Fibroblast of villous mesenchyme (primary cell): ENCODE measurements at places on chromosomes 7 and 10.

- DNase-seq: no peak
Measured at GRCh38 chr10:92505044-92505443, 68.8 kb downstream of the IDE start.

GRCh38 chr7:22137026-22137425 is 191.3 kb upstream of the CDCA7L start:
- DNase-seq: peak; percentile 12

DNA sequence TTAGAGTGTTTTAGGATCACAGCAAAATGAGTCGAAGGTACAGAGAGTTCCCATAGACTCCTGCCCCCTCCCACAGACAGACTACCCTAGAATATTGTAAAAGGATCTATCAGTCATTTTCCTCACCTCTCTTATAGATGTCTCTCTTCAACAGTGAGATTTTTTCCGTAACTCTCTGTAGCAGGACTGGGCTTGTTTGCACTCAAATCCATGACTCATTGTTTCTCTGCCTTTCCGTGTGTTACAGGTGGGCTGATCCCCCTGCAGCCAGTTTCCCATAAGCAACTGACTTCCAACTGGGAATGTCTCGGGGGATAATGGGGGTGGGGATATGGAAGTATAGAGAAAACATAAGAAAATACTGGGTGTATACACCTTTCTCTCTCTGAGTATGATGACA is 921.0 kb downstream of the GATA3 start:
- DNase-seq: no peak

GRCh38 chr10:43294241-43294658 is 27.4 kb upstream of the RASGEF1A start:
- DNase-seq: no peak

DNA sequence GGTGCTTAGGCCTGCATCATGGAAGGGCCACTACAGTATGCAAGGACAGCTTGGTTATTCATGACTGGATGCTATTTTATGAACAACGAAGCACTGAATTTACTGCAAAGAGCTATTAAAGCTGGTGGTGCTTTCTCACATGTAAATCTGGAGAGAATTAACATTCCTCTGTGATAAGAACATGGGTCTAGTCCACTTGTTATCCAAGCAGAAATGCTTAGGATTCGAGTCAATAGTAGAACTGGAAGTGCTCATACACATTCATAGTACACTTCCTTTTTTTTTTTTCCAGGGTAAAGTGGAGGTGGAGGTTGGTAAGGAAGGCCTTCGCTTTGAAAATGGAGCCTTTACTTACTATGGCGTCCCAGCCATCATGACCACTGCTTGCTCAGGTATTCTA is 35.0 kb downstream of the CNNM1 start:
- no peak for DNase-seq
